ENCODE measurements at places on chromosomes 5 and 9.
A peak's percentile ranks its signal among the peaks of the same experiment; 100 is the strongest.

DNA sequence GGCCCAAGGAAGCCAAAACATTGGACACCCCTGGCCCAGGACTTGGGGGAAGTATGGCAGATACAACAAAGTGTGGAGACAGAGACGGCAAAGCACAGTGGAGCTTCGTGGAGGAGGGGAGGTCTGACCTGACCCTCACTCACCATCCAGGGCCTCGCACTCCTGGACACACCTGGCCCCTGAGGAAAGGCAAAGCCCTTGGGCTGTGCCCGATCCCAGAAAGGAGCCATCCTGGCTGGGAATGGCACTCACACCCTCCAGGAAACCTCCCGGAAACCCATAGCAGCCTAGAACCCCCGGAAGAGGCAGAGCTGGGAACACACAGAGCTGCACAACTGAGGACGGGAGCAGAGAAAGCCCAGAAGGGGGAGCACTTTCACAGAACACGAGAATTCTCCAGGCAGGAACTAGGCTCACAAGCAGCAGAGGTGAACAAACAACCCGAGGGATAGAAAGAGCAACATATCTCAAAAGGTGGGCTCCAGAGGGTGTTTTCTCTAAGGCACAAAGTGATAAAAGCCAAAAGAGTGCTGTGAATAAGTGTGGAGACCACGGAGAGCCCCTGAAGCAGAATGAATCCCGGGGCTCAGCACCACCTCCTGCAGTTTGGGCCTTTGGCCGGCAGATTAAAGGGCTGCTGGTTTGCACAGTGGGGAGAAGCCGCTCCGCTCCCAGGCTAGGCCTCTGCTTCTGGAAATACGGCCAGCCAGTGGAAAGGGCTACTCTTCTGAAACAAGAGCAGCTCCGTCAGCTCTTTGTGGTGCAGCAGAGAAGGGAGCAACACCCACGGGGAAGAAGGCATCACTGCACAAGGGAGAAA is 108.2 kb downstream of the UBE2R2 start:
- peak; percentile 61 for DNase-seq

GRCh38 chr5:25963251-25964008 is 1075.0 kb downstream of the CDH9 start:
- no peak for DNase-seq

DNA sequence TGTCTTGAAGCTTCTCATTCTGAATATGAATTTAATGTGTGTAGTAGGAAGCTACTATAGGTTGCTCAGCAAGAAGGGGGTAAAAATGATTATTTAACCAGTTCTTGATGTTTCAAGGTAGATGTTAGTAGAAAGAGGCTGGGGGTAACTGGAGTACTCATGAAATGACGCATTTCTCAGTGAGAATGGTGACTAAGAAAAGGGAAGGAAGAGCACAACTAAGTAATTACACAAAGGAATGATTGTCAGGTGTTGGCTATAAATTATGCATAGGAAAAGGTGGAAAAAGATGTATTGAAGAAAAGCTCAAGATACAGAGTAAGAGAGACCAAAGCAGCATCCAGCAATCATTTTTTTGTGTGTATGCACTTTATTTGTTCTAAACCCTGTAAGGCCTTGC is 1.4 kb upstream of the PSIP1 start:
- DNase-seq: no peak

DNA sequence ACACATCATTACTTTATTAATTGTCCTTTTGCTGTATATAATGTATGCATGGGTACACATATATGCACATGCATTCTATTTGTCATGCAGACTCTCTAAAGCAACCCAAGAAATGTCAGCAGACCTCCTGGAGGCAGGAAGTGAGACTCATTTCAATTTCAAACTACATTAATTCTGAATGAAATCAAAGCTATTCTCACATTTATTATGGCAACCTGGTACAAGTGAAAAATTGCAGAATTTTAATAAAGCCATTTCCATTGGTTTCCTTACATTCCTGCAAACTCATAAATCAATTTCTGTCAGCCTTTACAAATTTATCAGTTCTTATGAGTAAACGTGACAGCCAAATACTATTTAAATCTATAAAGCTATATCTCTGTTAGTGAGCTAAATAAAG is 430.4 kb upstream of the NUDT12 start:
- no peak for DNase-seq

DNA sequence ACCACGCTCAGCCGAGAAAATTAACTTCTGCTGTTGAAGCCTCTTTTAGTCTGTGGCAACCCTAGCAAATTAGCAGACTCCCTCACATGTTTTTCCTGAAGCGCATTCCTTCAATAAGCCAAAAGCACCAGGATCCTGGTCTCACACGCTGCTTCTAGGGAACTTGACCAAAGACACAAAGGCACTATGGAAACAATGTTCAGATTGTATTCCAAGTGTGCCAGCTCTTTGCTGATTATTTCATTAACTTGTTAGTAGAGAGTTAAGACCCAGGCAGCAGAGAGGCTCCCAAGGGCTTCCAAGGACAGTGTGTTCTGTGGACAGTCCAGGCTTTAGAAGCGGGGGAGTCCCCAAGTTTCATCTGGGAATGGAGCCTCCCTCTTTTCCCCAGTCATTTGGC is 94.4 kb upstream of the BASP1 start:
- DNase-seq: peak; percentile 13

DNA sequence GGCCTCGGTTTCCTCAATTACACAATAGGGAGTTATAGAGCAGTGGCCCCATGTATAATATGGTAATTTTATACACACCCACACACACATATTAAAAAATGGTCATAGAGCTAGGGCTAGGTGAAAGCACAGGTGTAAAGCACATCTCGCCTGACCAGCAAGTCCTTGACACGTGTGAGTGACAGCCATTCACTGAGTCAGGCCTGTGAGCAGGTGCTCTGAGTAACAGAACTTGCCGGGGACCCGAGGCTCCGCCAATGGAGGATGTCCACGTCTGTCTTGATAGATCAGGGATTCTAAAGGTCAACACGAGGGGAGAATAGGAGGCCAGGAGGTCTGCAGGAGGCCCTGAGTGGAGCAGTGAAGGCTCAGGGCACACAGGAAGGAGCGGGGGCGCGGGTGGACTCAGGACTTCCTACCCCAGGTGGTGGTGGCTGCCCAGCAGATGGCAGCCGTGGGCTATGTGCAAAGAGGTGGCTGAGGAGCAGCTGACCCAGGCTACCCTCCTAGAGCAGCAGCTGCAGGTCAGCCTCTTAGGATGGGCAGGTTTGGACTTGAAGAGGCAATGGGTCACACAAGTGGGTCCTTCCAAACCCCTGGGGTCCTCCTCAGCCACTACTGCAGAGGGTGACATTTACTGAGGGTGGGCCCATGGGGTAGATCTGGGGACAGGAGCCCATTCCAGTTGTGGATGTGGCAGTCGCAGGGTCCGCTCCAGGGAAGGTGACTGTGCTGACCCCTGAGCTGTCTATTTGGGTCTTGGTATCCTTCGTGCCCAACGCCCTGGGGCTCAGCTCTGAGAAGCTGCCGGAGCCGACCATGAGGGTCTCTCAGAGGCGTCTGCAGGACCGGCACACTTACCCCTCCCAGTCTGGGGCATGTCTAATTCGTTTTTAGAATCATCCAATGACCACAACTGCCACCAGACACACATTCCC is 45.9 kb downstream of the PRRT1B start:
- peak; percentile 82 for DNase-seq

- no peak for DNase-seq
These were observed 28.4 kb downstream of the SKP1 start for GRCh38 chr5:134148316-134148715.

- DNase-seq: no peak
These were observed 14.6 kb downstream of the TMEM171 start for GRCh38 chr5:73135021-73135420.
